Mesenteric fat pad (tissue), 1 donor: ENCODE measurements at places on chromosomes 6 and 20. TPM values are rescaled to one million over a fixed set of nuclear protein-coding genes. Genes with fewer than 3 reads are reported as not detected.

CST5 gene
- not detected for total RNA-seq

ZSCAN31 gene
- 5.8 TPM for total RNA-seq

HDGFL1 gene
- total RNA-seq, result not detected

IL17F gene
- total RNA-seq, result not detected

NSFL1C gene
- 78.6 TPM for total RNA-seq

KCNQ5 gene
- not detected for total RNA-seq
